ENCODE measurements at places on chromosomes 2 and 18.
A peak's percentile ranks its signal among the peaks of the same experiment; 100 is the strongest.

GRCh38 chr18:73768043-73768442 lies 379.6 kb downstream of the FBXO15 start:
- DNase-seq = no peak

DNA sequence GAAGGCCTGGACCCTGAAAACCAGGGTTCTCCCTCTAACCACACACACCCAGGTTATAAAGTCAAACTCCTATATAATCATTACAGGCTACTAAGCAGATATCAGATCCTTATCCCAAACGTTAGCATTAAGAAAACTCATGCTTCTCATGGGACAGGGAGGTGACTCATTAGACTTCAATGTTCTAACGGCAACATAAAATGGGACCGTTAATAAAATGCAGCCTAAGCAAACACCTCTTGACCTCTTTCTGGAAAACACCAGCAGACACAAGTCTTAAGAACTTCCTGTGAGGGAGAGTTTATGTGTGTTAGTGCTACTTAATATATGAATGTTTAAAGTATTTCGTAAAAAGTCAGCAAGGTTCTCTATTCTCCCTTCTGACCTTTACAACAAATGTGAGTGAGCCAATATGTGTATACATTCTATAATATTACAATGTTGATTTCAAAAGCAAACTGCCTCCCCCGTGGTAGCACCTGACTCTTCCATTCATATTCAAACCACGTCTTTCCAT lies 31.7 kb downstream of the LPIN2 start:
- DNase-seq = no peak

- peak; percentile 80 for DNase-seq
Observed at GRCh38 chr2:233060980-233061590, 943 bp downstream of the INPP5D start.

DNA sequence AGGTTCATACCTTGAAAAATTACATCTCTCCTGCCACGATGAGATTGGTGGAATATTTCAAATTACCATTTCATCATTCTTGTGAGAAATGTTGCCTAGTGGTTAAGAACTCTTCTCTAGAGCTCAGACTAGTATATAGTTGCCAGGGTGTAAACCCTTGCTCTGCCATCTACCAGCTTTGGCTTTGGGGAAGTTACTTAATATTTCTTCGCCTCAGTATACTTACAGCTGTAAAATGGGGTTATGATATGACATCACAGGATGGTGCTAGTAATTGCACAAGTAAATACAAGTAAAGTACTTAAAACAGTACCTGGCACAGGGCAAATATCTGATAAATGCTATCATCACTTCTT lies 1.5 kb downstream of the SPOPL start:
- DNase-seq = no peak

GRCh38 chr2:64212801-64213321 lies 68.6 kb upstream of the PELI1 start:
- peak; percentile 33 for DNase-seq

DNA sequence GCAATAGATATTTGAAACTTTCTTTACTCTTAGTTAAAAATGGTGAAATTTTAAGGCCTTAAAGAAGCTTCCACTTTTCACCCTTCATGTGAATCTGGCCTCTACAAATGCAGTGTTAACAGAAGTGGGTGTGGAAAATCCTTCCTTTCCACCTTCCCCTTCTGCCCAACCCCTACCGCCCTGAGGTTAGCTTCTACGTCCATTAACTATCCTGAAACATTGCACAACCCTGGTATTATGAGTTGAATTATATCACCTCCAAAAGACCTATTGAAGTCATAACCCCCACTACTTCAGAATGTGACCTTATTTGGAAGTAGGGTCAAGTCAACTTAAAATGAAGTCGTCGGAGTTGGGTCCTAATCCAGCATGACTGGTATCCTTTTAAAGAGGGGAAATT lies 80.8 kb upstream of the ACSL3 start:
- DNase-seq = no peak

DNA sequence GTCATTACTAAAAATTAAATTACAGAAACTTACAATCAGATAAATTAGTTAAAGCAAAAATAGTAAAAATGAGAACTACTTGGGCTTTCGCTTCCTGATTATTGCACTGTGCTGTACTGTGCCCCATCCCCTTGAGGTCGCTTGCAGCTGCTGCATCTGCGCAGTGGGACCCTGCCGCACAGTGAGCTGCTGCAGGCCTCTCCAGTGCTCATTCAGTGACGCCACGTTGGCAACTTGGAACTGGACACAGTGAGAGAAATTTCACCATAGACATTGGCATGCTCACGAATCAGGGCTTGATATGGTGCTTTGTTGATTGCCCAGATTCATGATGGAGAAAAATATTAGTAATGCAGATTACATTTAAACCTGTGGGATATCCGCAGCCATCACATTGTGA lies 290.8 kb upstream of the MYT1L start:
- DNase-seq = no peak

GRCh38 chr2:214724741-214725140 lies 84.7 kb downstream of the BARD1 start:
- no peak for DNase-seq

GRCh38 chr18:63617915-63618234 lies 26.2 kb downstream of the SERPINB4 start:
- no peak for DNase-seq

GRCh38 chr18:13269521-13270011 lies 51.0 kb downstream of the LDLRAD4 start:
- no peak for DNase-seq

DNA sequence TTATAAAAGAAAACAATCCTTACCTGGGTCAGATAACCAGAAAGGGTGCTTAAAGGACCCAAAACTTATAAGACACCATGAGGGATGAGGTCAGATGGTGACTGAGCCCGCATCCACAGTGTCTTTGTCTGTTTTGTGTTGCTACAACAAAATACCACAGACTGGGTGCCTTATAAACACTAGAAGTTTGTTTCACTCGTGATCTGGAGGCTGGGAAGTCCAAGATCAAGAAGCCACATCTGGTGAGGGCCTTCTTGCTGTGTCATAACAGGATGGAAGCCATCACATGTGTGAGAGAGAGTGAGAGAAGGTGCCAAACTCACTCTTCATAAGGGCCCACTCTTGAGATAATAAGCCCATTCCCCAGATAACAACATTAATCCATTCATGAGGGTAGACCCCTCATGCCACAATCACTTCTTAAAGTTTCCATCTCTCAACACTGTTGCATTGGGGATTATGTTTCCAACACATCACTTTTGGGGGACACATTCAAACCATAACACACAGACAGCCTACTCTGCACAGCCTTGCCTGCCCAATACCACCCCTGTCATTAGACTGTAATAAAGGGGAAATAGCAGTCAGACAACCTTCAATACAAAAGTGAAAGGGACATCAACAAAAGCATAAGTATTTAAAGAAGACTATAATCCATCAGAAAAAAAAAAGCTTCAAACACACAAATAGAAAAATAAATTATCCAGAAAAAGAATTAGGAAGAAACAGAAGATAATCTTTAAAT lies 249.8 kb downstream of the ANAPC1 start:
- no peak for DNase-seq

DNA sequence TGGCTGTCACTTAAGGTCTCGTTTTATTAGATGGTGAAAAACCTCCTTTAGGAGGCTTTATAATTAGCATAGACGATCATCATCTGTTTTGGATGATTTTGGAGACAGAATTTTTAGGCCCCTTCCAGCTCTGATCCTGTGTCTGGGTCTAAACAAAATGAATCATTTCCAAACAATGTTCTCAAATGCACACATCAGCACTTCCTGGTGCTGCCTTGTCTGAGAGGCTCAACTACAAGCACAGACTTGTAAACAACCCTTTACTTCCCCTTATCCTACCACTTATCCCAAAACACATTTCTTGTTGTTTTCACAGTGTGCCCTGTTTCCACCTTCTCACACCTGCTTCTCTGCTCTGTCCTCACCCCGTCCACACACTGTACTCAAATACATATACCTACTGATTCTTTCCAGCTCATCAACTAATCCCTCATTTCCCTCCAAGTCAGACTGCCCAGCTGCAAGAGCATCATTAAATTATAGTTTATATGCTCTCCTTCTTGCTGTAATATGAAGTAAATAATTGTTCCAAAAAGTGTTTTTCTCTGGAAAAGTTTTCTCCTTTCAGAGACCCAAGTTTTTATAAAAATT lies 71.2 kb upstream of the COL3A1 start:
- no peak for DNase-seq

- peak; percentile 38 for DNase-seq
Observed at GRCh38 chr2:237863102-237863511, 3.7 kb downstream of the RAMP1 start.

DNA sequence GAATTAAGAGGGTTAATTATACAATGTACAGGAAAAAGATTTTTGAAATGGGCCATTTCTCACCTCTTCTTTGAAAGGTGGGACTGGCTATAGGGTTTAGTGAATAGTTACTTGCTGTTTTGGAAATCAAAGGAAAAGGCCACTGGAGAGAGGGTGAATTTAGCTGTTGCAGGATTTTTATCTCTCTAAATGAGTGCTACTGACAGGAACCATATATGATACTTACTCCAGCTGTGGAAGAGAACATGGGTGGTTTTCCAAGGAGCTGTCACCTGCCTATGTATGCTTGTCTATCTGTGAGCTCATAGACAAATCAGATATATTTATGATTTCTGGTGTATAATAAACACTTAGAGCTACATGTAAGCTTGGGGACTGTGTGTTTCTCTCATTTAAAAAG lies 430.4 kb downstream of the MTX2 start:
- no peak for DNase-seq

DNA sequence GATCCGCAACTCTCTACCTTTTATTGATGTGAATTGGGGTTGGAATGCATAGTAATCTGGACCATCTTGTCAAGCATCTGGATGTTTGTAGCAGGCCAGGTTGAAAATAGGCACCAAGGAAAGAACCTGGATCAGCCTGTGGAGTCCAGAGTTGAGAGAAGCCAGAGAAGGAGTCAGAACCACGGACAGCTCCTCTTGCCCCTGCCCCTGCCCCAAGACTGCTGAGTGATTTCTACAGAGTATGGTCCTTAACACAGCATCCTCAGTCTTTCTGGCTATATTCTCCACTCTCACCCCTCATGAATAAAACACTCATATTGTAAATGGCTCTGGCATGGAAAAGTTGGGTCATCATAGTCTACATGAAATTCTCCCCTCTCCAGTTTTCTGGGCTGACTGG lies 154.6 kb downstream of the LOXHD1 start:
- no peak for DNase-seq

DNA sequence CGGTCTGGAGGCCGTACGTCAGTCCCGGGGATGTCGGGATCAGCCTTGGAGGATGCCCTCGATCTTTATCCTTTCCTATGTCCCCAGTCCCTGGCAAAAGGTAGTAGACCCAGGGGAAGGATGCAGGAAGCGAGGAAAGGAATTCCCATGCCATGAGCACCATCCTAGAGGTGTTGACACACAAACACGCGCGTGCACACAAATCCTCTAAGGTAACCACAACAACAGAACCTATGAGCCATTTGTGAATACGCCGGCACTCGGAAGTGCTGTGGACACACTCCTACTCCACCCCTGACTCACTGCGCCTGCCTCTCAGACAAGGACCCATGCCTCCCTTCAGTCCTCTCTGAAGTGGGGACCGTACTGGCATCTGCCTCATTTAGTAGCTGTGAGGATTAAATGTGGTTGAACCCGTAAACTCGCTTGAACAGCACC lies 11.3 kb upstream of the MLPH start:
- DNase-seq = no peak

- DNase-seq = no peak
Observed at GRCh38 chr2:209940936-209941335, 61.5 kb upstream of the RPE start.

DNA sequence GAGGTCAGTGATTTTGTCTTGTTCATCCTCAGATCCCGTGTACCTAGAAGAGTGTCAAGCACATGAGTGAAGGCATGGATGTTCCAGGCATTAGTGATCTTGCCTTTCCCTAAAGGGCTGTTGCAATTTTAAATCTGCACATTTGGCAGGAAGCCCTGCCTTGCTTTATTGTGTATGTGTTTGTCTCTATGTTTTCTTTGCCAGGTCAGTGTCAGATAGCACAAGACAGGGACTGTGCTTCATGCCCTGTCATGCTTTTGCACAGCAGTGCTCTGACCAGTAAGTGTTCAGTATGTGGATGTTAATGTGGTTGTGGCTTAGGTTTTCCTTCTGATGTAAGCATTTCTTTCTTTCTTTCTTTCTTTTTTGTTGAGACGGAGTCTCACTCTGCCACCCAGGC lies 131.5 kb downstream of the RGPD3 start:
- DNase-seq = no peak

- no peak for DNase-seq
Observed at GRCh38 chr2:226701052-226701451, 98.6 kb downstream of the IRS1 start.

DNA sequence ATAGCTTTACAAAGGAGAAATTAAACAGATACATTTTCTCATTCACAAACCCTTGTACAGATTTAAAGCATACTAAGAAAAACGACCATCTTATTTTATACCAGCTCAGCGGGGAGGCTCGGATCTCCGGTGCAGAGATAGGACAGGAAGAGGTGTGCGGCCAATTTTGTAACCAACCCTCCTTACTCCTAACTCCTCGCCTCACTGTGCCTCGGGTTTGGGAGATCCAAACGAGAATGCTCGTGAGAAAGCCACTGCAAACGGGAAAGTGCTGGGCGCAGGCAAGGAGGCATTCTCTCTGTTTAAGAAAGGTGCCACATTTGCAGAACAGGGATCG lies 1.2 kb downstream of the KDSR start:
- DNase-seq = peak; percentile 34

DNA sequence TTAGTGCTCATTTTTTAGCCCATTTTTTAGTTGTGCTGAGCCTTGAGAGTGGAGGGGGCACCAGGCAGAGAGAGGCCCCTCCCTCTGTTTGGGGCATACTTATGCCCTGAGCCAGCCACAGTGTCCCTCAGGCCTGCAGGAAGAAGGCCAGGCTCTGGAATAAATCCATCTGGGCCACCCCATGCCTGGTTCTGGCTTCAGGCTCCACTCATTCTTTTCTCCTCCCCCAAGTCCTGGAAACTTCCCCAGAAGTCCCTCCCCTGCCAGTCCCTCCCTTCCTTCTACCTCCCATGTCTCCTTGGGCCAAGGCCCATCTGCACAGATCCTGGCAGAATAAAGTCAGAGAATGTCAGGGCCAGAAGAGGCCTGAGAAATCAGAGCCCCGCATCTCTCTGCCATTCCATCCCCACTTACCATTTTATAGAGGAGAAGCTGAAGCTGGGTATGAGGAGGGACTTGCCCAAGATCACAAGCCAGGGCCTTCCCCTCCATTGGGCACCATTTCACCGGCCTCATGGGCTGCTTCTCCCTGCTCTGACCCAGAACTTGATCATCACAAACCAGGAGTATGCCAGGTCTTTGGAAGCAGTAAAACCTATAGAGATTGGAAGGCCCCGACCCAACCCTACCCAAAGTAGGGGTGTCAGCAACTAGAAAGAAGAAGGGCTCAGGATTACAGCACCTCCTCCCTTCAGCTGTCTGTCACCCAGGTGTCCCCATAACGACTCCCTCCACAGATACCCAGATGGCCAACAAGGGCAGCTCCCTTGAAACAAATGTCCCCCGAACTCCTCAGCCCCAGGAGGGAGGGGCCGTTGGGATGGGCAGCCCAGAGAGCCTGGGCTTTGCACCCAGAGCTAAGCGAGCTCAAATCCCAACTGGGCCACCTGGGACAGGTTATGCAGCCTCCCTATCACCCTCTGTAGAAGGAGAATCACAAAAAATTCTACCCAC lies 108.4 kb downstream of the POLR1A start:
- no peak for DNase-seq

- DNase-seq = no peak
Observed at GRCh38 chr2:71849111-71849510, 298.6 kb downstream of the CYP26B1 start.

- DNase-seq = no peak
Observed at GRCh38 chr2:201631041-201631440, 12.3 kb downstream of the TMEM237 start.

All from GM13976 (cell line).